Osteoblast (primary cell): ENCODE measurements at places on chromosomes 7 and 10. TPM values are rescaled to one million over a fixed set of nuclear protein-coding genes. Genes with fewer than 3 reads are reported as not detected.

DNA sequence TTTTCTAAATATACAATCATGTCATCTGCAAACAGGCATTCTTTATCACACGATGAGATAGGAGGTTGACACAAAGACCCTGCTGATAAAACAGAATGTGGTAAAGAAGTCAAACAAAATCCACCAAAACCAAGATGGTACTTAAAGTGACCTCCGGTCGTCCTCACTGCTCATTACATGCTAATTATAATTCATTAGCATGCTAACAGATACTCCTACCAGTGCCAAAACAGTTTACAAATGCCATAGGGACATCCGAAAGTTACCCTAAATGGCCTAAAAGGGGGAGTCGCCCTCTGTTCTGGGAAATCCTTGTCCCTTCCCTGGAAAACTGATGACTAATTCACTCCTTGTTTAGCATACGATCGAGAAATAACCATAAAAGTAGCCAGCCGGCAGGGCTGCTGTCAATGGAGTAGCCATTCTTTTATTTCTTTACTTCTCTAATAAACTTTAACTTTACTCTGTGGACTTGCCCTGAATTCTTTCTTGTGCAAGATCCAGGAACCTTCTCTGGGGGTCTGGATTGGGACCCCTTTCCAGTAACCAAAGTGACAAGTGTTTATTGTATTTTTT is 126.6 kb downstream of the CCDC71L start:
- H3K4me1 ChIP-seq, result peaks cover 5% of the 10 kb centered on the region
- no peaks in the 10 kb centered on the region for H3K36me3 ChIP-seq
- no peak overlapping the region for H3K4me3 ChIP-seq

The JAZF1 gene
- 14.4 and 15.9 TPM in 2 replicates for total RNA-seq

The SFTPA1 gene
- total RNA-seq, result not detected in 2 replicates

DNA sequence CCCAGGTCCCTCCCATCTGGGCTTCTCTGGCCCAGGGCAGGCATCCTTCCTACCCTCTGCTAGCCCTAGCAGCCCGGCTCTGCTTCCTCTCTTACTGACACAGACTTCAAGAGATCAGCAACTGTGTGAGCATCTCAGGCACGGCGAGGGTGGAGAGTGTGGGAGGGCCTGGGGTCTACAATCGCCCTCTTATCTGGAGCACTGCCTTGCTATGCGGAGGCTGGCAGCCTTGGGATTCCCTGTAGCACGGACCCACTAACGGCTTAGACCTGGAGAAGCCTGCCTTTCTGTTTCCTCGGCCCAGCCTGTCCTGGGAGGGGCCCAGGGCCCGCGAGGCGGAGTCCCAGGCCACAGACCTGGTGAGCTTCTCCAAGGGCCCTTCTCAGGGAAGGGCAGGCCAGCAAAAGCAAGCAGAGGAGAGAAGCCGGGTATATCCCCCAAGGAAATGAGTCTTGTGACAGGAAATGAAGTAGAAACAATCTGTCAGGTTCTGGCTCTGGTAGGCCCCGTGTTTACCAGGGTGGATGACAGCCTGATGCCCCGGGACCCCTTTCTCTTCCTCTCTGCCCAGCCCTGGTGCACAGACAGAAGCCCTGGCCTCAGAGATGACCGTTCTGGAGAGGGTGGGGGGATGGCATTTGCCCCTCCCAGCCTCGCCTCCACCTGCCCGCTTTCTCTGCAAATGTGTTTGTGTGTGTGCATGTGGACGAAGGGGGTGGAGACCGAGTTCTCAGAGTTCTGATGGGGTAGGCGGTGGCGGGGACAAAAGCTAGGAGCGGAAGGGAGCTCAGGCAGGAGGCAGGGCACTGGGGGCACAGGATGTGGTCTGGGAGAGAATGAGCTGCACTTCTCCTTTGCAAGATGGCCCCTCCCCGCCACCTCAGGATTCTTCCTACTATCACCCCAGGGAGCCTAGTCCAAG is 2.5 kb downstream of the LRCH4 start:
- H3K4me1 ChIP-seq, result peaks cover 23% of the 10 kb centered on the region
- peak overlapping the region; percentile 47 for H3K27ac ChIP-seq
- H3K36me3 ChIP-seq, result peaks cover 39% of the 10 kb centered on the region
- peak overlapping the region; percentile 37 for H3K4me3 ChIP-seq
- H3K27me3 ChIP-seq, result no peaks in the 10 kb centered on the region

The LZTS2 gene
- total RNA-seq, result 117 and 127 TPM in 2 replicates

- H3K27me3 ChIP-seq, result no peaks in the 10 kb centered on the region
- no peak overlapping the region for H3K27ac ChIP-seq
Measured at GRCh38 chr7:85483177-85483576, 296.3 kb upstream of the SEMA3D start.

The OR2A42 gene
- total RNA-seq, result under 0.01 TPM in 1 of 2 replicates, not detected in the other

The CHRM2 gene
- total RNA-seq, result under 0.01 and 1.2 TPM in 2 replicates

DNA sequence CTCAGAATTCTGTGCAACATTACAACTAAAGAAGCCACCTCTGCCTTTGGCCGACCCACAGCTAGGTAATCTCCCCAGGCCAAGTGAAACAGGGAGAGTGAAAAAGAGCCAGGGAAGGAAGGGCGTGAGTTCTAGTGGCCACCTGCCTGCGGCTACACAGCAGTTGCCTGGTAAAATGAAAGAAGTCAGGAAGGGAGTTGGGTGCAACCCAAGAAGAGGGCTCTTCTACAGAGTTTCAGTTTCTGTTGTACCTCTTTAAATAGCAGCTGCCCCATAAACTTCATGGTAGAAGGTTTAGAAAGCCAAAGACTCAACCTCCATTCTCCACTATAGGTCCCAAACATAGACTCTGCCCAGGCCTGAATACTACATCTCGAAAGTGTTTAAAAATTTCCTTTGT is 76.2 kb upstream of the TMEM168 start:
- no peak overlapping the region for H3K4me3 ChIP-seq
- no peaks in the 10 kb centered on the region for H3K4me1 ChIP-seq
- H3K36me3 ChIP-seq, result no peaks in the 10 kb centered on the region
- peak; percentile 54 for DNase-seq
- H3K27me3 ChIP-seq, result no peaks in the 10 kb centered on the region

- H3K27ac ChIP-seq, result no peak overlapping the region
- H3K36me3 ChIP-seq, result no peaks in the 10 kb centered on the region
- no peak for DNase-seq
Measured at GRCh38 chr7:30852308-30852684, 59.4 kb upstream of the AQP1 start.

DNA sequence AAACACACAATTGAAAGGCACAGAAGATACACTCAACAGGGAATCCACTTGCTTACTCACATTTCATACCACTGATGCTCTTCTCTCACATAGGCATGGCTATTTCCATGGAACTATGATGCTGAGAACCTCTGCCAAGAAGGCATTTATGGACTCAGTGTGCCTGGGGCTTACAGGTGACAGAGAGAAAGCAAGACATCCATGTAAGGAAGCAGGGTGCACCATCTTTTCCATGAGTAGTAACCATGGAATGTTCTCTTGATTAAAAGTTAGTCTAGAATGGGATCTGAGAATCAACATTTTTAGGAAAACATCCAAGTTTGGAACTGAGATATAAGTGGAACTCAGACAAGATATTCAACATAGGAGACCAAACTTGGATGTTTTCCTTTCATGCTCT is 52.5 kb upstream of the MACC1 start:
- H3K27ac ChIP-seq, result no peak overlapping the region
- no peaks in the 10 kb centered on the region for H3K27me3 ChIP-seq
- no peaks in the 10 kb centered on the region for H3K36me3 ChIP-seq
- no peak for DNase-seq
- no peak overlapping the region for H3K4me3 ChIP-seq

DNA sequence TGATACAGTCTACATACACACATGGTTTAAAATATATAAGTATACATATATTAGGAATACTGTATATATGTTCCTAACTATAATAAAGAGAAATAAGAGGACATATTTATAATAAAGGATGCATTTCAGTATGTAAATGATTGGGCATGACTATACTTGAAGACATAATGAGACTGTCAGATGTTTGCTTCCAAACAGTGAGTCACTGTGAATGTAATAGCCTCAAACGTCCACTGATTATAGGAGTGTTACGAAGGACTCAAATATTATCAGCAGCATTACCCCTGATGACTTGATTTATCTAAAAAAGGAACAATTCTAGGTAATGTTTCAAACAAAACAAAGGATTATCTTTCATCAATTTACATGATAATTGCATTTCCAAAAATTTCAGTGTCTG is 39.9 kb upstream of the NRBF2 start:
- H3K27me3 ChIP-seq, result no peaks in the 10 kb centered on the region
- H3K27ac ChIP-seq, result no peak overlapping the region
- no peak for DNase-seq
